ENCODE measurements at places on chromosomes 12 and 14.

GRCh38 chr14:81435391-81436295 is 35.5 kb upstream of the STON2 start:
- no peak for DNase-seq

DNA sequence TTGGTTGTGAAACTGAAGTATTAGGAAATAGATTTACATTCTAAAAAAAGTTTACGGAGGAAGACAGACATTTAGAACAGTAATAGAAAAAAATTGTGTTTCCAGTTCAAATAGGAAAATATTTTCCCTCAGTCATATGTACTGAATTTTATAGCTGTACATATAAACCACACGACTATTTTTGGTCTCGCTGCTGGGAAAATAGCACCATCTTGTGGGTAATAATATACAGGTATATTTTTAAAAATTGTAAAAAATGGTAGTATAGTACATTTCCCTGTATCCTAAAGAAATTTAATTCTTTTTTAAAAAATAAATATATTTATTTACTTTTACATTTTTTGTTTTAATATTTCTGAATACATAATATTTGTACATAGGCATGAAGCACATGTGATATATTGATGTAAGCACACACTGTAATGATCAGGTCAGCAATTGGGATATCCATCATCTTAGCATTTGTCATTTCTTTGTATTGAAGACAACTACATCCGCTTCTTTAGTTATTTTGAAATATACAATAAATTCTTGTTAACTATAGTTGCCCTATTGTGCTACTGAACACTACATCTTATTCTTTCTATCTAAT is 168.6 kb downstream of the ALX1 start:
- DNase-seq = no peak

- DNase-seq = no peak
Observed at GRCh38 chr14:69132513-69133181, 20.3 kb downstream of the DCAF5 start.

- no peak for DNase-seq
Observed at GRCh38 chr12:96398424-96399119, 1.7 kb downstream of the CDK17 start.

- DNase-seq = no peak
Observed at GRCh38 chr14:94728950-94729349, 41.0 kb downstream of the GSC start.

GRCh38 chr14:70640938-70641547 is 673 bp upstream of the TTC9 start:
- DNase-seq = peak; percentile 25

DNA sequence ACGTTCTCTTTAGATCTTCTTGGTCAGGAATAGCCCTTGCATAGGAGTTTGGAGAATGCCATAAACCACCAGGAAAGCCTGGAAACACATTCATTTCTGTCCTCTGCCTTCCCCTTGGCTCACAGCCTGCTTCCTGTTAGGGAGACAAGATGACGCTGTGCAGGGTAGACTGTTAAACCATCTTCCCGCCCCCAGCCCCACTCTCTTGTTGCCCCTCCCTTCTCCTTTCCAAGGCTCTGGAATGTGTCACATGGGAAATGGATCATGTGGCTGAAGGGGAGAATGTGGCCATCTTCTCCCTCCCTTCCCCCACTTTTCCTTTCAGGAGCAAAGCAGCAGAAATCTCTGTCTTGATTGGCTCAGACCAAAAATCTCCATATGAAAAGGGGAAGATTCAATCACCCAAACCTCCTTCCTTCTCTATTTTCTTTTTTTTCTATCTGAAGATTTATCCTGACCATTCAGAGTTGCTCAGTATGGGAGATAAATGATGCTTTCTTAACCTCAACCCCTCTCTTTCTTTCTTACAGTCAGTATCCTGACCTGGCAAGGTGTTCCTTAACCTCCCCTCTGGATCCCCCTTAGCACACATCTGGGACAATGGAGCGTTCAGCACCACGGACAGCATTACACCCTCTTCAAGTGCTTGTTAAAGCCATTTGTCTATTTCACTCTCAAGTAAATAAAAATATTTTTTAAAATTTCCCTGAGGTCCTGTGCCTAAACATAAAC is 11.4 kb downstream of the GPR19 start:
- no peak for DNase-seq

DNA sequence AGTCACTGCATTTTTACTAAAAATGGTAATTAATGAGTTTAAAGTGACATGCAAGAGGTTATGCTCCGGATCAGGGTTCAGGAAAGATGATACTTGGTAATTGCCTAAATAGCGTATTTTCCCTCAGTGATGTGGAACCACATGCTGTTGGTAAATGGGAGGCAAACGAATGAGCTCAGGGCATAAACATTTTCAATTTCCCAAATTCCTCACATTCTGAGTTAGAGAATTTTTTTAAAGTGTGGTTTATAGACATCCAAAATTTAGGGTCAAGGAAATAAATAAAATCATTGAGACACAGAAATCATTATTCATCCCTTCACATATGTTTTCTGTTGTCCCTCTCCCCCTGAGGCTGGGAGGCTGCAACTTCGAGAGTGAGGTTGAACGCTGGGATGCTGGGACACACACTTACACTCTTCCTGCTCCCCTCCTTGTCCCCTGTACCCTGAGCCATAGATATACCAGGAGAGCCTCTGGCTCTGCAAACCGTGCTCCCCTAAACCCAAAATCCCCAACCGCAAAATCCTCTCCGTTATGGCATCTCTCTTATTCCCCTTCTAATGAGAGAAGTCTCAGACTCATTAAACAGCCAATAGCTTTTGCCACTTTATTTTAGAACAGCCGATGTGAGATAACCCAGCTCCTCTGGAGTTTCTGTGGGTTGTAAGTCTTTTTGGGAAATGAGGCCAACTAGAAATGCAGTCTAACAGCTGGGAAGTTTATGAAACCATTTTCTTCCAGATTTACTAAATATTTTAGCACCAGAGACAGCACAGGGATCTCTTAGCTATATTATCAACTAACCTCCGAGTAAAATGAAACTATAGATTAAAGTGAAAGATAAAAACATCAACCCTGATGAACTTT is 21.4 kb upstream of the ADGRD1 start:
- no peak for DNase-seq

- DNase-seq = no peak
Observed at GRCh38 chr12:53414756-53415417, 8.8 kb upstream of the AMHR2 start.

DNA sequence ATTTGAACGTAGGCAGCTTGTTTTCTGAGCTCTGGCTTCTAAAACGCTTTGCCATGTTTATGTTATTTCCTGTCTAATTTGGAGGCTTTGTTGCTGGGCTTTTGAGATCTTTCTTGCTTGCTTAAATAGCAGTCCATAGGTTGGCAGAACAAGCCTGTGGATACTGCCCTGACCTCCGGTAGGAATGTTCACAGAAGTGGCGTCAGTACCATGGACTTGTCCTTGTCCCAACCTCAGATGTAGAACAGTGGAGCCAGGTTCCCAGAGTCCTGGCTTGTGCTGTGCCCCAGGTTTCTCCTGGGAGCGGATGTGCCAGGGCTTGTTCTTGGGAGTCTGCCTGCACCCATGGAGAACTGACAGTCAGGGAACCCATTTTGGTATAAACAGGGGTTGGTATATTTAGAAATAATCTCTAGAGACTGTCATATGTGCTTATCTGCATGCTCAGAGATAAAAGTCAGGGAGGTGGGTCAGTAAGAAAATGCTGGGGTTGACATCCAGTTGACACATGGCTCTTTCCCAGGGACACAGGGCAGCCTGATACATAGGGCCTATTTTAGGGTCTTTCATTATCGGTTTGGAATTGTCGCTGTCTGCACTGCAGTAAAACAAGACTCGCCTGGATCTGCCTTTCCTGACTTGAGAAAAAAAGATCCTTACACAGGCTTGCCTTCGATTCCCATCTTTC is 22.9 kb downstream of the CACNA1C start:
- no peak for DNase-seq

GRCh38 chr12:70698345-70698744 is 61.1 kb upstream of the PTPRB start:
- DNase-seq = no peak

- no peak for DNase-seq
Observed at GRCh38 chr12:75848961-75849360, 182.6 kb downstream of the PHLDA1 start.

- DNase-seq = no peak
Observed at GRCh38 chr14:106044949-106045596, 518.7 kb downstream of the TMEM121 start.

Measured in skeletal muscle cell (primary cell).